Fibroblast of skin of abdomen (primary cell): ENCODE measurements at places on chromosomes 12 and 14.

DNA sequence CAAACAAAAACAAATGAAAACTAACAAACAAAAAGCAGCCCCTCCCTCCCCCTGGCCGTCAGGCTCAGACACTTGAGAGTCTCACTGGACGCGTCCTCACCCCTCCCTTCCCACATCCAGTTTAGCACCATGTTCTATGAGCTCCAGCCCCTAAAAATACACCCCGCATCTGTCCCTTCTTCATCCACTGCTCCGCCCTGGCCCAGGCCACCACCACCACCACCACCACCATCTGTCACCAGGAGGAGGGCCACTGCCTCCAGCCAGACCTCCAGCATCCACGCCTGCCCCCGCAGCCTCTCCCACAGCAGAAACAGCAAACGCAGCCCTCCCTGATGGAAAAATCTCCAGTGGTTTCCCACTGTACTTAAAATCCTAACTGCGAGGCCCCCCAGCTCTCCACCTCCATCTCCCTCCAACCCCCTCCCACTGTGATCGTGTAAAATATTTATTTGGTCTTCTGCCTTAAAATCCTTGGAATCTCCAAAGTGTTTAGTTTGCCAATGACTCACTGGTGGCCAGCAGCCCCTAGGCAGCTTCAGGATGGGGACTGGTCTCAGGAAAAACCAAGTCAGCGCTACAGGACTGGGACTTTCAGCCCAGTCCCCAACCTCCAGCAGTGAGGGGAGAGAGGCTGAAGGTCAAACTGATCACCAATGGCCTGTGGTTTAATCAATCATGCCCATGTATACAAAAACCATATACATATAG, 95.1 kb downstream of the SCARB1 start:
- peak; percentile 49 for DNase-seq

DNA sequence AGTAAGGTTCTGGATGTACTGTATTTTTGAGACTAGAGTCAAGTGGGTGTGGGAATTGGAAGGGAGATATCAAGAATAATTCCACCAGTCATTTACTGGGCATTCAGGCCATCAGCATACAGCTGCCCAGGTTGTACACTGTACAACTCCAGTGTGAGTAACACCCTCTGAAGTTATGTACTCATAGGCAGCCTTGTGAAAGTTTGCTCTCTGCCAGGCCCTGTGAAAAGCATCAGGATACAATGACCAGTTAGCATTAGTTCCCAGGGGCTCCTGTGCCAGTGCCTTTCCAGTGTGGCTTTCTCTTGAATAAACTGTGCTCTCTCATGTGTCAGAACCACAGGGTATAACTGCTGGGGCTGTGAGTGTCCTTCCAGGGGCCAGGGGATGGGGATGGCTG, 89.7 kb downstream of the LGMN start:
- no peak for DNase-seq

DNA sequence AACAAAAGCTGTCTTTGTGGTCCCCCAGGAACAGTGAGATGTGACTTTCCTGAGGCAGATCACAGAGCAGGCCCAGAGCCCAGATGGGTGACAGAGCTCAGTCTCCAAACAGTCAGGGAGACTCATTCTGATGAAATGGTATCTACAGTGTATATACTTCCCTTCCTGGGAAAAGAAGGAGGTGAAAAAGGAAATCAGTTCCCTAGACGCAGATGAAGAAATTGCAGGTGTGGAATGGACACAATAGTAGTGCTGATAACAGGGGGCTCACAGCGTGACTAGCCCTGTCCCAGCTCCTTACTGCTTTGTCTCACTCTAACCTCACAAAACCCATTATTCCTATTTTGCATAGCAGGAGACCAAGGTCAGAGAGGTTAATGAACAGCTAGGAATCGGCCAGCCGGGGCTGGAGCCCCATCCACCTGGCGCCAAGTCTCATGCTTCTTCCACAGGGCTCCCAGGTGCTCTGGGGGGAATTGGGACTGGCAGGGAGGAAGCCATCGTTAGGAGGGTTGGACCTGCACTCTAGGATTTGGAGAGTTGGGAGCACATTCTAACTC, 11.9 kb downstream of the KCNH3 start:
- DNase-seq, result no peak

DNA sequence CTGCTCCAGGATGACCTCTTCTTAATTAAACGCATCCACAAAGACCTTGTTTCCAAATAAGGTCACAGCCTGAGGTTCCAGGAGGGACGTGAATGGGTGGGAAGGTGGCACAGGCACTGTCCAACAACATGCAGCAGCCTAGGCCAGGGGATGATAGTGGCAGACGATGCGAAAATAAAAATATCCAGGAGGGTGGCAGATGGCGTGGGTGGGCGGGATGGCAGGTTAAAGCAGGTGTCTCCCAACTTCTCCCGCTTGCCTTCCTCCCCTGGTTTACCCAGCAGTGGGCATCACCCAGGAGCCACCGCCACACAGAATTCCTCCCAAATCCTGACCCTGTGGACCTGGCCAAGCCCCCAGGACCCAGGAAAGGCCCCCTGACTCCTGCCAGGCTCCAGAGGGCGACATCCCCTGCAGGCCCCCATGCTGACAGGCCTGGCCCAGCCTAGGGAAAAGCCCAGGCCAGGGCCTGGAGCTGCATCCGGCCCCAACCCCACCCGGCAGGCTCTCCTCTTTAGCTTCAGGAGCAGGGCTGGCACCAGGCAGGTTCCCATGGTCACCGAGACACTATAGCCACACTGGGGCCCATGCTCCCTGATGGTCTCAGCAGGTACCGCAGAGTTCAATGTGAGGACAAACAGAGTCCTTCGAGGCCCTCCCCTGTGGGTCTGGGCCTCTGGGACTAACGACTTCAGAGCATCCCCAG, 9.7 kb downstream of the NCOR2 start:
- no peak for DNase-seq

GRCh38 chr12:89347325-89347829, 4.9 kb downstream of the DUSP6 start:
- no peak for DNase-seq

DNA sequence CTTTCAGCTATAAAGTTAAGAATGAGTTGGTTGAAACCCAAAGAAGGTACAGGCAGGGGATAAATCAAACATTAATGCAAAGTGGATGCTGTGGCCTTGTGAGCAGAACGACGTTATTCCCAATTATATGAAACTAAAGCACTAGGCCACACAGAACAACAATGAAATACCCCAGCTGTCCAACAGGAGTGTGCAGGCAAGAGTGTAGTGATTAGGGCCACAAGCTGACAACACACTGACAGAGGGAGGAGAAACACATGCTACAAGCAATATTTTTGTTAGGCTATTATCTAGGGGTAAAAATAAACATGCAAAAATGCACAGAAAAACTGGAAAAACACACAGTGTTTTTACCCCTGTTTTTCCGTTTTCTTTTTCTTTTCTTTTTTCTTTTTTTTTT, 15.0 kb downstream of the MAP3K9 start:
- DNase-seq, result no peak

GRCh38 chr12:55681142-55682077, 26.3 kb downstream of the ITGA7 start:
- peak; percentile 20 for DNase-seq

DNA sequence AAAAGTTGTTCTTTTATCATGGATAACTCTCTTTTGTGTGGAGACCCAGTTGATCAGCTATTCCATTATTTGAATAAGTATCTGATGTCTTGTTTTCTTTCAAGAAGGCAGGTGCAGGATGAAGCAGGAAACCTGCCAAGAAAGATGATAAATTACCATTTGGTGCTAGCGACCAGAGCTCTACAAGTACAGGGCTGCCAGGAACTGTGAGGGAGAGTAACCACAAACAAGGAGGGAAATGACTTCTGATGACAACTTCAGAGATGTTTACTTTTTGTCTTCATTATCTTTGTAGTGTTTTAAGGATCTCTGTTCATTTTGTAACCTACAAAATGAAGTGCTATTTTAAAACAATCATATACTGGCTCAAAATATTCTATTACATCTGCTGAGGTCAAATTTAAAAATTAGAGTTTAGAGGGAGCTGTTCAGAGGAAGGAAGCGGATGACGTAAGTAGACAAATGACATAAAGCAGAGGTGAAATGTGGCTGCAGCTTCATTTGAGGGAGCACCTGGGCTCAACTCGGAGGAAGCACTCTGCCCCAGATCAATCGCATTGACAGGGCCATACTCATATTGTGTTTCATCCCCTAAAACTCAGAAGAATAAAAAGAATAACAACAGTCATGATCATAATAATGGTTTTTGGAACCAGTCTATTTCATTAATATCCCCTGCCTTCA, 226.8 kb downstream of the C12orf42 start:
- no peak for DNase-seq

- DNase-seq, result no peak
Measured at GRCh38 chr12:132191715-132192553, 47.7 kb downstream of the NOC4L start.

GRCh38 chr14:80867091-80867490, 74.4 kb downstream of the CEP128 start:
- peak; percentile 16 for DNase-seq

GRCh38 chr12:120006258-120006975, 17.4 kb downstream of the BICDL1 start:
- DNase-seq, result no peak

GRCh38 chr14:60189923-60190840, 25.0 kb upstream of the DHRS7 start:
- DNase-seq, result no peak

GRCh38 chr12:69511016-69511415, 40.8 kb downstream of the FRS2 start:
- no peak for DNase-seq

DNA sequence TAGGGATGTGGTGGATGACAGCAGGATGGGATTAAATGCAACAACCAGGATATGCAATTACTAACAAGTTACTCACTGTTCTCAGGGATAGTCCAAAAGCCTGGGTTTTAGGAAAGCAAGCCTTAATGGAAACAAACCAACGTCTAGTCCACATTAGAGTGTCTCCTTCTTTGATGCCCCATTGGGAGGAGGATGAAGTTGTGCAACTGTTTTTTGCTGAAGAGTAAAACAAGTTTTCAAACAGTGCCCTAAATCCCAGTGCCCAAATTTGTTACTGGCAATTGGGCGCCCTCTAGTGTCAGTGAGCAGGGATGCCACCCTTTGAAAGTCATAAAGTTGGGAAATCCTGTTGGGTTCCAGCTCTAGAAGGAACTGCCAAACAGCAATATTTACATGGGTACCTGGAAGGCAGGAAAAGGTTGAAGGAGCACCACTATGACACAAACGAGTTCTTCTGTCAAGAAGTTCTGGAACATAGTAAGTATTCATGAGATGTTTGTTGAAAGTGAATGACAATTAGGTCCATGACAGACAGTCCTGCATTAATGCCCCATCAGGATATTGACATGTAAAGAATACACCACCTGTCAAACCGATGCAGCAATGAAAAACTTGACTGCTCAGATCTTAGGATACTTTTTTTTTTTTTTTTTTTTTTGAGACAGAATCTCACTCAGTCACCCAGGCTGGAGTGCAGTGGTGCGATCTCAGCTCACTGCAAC, 11.1 kb upstream of the DPF3 start:
- DNase-seq, result peak; percentile 79

DNA sequence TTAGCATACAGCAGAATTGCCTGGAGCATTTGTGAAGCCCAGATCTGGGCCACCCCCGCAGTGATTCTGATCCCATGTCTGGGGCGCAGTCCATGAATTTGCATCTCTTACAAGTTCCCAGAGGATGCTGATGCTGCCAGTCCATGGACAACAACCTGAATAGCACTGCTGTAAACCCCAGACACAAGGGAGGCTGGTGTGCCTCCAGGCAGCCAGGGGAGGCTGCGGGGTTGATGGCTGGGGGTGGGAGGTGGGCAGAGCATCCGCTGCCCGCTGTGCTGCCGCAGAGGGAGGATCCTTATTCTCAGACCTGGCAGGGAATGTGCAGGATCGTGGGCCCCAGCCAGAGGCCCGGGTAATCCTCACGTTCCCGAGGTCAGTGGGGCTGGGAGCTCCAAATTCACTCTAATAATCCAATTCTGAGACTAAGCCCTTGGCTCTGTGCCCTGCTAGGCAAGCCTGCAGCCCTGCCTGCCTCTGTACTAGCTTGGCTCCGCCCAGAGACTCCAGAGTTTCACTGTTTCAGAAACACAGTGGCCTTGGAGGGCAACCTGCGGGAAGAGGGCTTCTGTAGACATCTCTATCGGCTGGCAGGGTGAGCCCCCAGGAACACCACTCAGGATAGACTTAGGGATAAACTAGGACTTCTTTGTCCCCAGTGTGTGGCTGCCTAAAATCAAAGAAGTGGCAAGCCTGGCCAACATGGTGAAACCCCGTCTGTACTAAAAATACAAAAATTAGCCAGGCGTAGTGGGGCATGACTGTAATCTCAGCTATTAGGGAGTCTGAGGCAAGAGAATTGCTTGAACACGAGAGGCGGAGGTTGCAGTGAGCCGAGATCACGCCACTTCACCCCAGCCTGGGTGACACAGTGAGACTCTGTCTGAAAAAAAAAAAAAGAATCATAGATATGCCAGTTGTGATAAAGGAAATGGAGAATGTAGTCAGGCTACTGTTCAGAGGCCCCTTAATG, 17.8 kb upstream of the MLEC start:
- DNase-seq, result peak; percentile 6

DNA sequence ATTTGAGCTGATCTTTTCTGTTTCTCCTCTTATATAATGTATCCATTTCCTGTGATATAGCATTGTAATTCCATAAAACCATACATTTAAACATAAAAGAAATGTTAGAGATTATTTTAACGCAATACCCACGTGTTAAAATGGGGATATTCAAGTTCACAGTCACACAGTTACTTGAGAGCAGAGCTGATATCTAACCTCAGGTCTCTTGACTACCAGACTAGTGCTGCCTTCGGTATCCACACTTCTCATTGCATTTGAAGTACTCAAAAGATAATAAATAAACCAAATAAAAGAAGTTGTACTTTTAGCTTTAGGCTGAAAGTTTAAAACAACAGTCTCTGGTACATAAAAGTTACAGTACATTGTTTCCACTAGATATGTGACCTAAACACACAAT, 2.9 kb downstream of the CLECL1 start:
- DNase-seq, result no peak

DNA sequence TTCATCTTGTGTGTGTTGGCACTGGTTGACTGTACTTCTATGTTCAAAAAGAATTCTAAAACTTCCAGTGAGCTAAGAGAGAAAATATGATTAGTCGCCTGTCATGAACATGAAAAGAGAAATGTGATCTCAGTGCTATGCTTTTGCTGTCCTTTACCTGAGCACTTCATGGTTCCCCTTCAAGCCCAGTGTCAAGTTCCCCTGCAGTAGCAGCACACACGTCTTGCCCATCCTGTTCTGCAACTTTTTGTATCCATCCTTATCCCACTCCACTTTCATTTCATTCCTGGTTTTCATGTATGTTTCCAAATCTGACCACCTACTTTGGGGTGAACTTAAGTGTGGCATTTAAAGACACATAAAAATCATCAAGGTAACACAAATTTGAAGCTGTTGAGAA, 848.0 kb upstream of the USP15 start:
- no peak for DNase-seq
